ENCODE measurements at places on chromosomes 4 and X.

DNA sequence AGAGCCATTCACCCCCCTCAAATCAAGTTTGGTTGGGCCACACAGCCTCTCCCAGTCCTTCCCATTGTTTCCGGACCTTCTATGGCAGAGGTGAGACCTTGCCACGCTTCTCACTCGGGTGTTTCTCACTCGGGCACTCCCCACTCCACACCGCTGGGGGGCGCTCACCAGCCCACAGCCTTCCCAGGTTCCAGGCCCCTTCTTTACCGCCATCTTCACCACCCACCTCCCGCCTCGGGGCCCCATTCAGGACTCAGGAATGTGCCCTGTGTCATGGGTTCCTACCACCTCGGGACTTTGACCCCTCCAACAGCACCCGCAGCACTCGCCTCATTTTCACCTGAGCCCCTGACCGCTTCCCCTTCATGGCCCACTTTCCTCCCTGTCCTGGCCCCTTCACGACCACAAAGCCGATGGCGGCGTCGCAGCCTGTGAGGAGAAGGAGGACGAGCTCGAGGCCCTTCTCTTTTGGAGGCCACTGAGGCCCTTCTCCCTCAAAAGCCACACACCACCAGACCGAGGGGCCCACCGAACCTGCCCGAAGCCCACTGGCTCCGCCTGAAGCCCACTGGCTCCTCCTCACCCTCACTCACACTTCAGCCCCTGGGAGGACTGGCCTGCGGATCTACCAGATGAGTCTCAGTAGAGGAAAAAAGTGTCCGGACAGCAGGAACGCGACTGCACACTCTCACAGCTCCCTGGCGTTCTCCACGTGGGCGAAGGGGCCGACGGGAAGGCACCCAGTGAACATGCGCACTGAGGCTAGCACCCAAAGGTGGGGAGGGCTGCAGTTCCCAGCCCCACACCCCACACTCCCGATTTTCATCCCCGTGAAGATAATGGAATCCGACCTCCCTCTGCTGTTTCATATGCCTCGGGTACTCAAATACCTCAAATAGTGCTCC, at the start of gene PAGE1:
PAGE1 (minus strand) TSS at position 709 of the 905 bp plus-strand sequence. CDS start 1,214 bp downstream, outside the sequence.
- DNase-seq: no peak

DNA sequence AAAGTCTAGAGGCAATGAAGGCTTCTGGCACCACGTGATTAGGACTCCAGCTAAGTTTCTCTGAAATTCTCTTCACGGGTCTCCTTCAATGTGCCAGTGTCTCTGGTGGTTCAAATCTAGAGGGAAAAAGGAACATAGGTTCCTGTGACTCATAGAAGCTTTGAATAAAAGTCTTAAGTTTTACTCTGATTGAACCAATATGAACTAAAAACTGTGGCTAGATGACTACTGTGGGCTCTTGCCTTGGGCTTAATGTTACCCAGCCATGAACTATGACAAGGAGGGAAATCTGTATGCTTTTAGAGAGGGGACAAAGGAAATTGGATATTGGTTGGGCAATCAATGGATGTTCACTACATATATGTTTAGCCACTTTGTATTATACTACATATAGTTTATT, 49.9 kb upstream of the TEX13D start:
- DNase-seq: no peak

- no peak for DNase-seq
These were observed 24.9 kb upstream of the RNF150 start for GRCh38 chr4:141158219-141158618.

- no peak for DNase-seq
These were observed 30.8 kb downstream of the RTL5 start for GRCh38 chrX:72100824-72101351.

DNA sequence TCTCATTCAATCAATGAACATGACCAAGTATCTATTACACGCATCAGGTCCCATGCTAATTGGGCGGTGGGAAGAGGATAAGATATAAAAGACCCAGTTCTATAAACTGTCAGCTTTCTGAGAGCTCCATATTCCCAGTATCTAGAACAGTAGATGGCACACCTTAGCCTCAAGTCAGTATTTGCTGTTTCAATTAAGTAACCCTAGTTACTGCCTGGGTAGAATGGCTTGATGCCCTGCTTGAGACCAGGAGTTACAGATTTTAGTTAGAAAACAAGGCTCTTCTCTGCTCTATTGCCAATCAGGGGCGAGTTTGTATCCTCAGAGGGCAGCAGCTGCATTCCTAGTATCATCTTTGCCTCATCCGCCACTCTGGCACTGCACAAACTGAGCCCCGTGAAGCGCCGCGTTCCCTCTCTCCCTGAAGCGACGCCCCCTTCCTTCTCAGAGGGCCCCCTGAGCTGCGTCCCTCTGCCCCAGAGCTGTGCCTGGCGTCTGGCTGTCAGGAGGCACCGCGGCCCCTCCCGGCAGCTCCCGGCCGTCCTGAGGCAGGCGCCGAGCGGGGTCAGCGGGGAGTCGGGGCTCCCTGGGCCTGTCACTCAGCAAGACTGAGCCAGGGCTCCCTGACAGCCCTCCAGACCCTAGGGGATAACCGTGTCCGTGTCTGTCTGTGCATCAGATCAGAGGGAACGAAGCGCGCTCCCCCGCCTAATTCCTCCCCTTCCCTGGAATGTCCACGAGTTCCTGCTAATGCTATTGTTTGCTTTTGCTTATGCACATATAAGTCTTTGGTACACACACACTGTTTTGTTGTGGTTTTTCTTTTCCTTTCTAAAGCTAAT, 212.4 kb upstream of the TTC29 start:
- no peak for DNase-seq

GRCh38 chr4:121736735-121737351, 28.1 kb downstream of the SMIM43 start:
- DNase-seq: no peak

- no peak for DNase-seq
These were observed 29.4 kb upstream of the SLAIN2 start for GRCh38 chr4:48311896-48312295.

DNA sequence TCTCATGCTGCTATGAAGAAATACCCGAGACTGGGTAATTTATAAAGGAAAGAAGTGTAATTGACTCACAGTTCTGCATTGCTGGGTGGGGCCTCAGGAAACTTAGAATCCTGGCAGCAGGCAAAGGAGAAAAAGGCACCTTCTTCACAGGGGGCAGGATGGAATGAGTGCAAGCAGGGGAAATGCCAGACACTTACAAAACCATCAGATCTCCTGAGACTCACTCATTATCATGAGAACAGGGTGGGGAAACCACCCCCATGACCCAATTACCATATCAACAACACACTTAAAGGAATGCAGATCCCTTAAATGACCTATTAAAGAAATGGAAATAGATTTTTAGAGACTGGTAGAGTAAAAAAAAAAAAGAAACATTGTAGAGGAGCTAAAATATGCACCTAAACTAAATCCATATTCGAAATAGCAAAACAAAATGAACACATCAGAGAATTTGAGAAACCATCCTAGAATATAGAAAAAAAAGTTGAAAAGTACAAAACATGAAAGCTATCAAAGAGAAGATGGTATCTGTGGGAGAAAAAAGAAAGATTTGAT, 104.3 kb upstream of the UGT8 start:
- DNase-seq: no peak

- DNase-seq: no peak
These were observed 21.9 kb downstream of the ERCC6L start for GRCh38 chrX:72216973-72217372.

DNA sequence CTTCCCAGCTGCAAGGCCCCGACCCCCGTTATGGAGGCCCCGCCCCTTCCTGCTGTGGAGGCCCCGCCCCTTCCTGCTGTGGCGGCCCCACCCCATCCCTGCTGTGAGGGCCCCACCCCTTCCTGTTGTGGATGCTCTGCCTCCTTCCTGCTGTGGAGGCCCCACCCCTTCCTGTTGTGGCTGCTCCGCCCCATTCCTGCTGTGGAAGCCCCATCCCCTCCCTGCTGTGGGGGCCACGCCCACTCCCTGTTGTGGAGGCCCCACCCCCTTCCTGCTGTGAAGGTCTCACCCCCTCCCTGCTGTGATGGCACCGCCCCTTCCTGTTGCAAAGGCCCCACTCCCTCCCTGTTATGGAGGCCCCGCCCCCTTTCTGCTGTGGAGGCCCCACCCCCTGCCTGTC, 104.9 kb upstream of the PSAPL1 start:
- DNase-seq: no peak

DNA sequence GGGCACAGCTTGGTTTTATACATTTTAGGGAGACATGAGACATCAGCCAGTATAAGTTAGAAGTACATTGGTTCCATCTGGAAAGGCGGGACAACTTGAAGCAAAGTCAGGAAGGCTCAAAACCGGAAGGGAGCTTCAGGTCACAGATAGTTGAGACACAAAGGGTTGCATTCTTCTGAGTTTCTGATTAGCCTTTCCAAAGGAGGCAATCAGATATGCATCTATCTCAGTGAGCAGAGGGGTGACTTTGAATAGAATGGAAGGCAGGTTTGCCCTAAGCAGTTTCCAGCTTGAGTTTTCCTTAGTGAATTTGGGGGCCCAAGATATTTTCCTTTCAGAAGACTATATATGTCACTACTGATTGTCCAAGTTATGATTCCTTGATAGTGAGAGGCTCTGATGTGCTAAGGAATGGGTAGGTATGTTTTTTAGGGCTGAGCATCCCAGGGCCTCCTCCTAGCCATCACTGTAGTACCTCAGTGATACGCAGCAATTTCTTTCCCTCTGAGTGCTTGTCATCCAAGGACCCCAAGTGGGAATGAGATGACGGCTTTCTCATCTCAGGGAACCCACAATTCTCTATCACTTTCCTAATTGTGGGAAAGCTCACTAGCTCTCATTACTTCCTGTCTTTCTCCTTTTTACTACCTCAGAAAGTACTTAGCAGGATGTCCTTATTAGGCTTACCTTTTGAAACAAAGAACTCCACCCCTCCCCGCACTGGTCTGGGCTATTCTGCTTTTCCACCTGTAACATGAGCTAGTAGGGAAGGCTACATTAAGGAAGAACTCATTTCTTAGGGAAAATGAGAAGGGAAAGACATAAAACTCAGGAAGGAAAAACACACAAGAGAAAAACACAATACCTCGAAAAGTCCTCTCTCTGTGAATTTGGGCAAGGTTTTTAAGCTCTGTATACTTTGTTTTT, 632.7 kb downstream of the RAPGEF2 start:
- no peak for DNase-seq
